Activated naive CD4-positive, alpha-beta T cell treated with anti-CD3 and anti-CD28 coated beads, Interleukin-2, amount 10 ng/mL, durations not matched to agents 7 days and 5 days (primary cell): ENCODE measurements at places on chromosomes 7 and 10.

DNA sequence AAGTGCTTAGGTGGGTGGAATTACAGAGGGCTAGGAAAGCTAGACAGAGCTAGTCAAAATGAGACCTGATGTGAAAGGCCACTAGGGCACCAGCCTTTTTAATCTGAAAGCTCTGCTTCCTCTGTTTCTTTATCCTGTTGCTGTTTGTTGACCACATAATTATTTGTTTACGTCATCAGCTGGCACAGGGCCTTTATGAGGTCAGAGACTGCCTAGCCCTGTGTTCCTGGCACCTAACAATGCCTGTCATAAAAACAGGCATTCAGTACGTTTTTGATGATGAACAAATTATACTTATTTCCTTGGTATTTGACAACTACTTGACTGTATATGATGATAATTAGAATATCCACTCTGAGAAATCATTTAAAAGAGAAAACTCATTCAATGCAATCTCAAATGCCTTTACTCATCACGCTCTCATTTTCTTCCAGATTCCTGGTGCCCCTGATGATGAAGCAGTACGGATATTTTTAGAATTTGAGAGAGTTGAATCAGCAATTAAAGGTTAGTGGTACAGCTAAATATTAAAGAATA, 26.0 kb downstream of the RBM17 start:
- no peak for DNase-seq

GRCh38 chr10:926075-926698, 5.3 kb downstream of the LARP4B start:
- DNase-seq, result no peak

DNA sequence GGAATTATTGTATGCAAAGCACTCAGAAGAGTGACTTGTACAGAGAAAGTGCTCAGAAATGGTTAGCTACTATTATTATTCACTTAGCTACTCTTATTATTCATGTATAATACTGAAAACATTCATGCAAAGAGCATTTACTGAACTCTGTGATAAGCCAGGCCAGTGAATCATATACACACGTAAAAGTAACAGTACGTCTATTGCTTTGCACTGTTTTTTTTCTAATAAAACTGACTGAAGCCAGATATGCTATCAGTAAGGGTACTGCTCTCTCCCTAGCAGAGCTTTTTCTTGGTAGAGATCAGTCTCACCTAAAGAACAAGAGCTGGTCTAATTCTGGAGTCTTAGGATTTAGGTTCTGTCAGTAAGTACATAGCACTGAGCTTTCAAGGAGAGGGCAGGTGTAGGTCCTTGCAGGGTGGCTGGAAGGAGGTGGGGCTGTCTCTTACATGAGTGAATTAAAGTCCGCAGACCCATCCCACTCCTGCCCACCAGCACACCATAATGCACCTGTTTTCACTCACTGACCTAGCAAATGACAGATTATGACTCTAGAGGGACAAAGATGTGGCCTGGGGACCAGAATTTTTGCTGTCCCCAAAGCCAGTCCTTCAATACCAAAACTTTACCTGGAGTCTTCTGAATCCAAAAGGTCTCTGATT, 145.9 kb downstream of the ARID5B start:
- DNase-seq, result no peak

DNA sequence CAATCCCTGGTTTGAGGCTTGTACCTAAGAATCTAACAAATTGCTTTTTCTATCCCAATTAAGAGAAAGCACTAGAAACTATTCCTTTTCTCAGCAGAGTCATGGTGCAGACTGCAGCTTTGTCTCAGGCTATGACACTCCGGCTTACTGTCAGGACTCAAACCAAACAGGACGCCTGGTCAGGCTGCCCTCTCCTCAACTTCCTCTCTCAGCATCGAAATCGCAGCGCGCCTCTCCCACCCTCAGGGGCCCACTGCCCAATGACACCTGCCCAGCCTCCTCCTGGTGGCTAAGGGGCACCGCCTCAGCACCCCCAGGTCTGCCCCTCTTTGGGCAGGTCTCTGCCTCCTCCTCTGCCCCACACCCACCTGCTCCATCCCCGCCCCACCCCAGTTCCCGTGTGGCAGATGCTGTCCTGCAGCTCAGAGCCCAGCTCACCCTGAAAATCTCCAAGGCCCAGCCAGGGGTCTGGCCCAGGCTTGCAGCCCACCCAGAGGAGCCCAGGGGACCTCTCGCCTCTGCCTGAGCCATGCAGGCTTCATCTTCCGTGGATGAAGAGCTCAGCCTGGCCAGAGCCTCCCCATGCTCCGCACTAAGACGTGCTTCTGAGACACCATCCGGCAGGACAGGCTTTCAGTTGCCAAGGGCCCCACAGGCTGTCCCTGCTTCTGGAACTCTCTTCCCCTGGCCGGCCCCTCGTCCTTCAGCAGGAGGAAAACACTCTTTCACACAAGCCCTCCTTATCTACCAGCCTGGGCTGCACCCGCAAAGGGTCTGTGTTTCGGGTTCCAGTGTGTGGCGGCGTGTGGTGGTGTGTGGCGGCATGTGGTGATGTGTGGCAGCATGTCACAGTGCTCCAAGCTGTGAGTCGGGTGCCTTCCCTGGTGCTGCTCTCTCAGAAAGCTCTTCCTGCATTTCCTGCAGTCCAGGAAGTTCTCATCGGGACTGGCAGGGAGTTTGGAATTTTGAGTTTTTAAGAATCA, 16.4 kb upstream of the PTPRN2 start:
- no peak for DNase-seq

DNA sequence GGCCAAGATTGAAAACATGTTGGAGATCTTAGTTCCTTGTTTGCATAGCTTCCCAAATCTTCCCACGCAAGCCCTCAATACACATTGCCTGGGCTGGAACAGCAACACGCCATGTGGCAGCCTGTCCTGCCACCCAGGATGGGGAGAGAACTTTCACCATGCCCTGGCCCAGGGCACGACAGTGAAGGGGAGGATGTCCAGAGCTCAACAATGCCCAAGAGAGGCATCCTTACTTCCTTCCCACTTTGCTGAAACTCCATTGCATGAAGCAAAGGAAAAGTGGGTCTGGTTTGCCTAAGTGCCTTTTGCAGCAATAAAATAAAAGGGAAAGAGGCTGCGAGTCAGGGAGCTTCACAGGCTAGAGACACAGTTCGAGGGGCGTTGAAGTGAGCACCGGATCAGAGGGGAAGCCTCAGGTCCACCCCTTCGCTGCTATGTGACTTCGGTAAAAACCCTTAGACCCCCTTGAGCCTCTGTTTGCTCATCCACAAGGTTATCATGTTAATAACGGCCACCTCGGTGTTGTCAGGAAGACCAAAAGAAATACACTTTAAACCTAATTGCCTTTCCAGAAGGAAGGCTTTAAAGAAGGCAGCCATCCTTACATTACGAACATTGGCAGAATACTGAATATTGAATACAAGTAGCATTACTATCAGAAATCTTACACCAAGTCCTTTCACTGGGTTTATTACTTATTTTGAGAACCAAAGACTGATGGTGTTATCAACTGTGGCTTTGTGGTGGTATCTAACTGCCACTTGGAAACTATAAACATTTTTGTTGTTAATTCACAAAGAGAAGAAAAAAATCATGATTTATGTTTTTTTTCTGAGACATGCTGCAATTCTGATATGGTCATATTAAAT, 133.3 kb downstream of the ICA1 start:
- no peak for DNase-seq

GRCh38 chr7:46626261-46626660, 705.2 kb upstream of the IGFBP3 start:
- no peak for DNase-seq

GRCh38 chr10:69453795-69454194, 2.5 kb downstream of the TSPAN15 start:
- DNase-seq, result no peak

GRCh38 chr10:78354101-78354500, 320.4 kb downstream of the RPS24 start:
- DNase-seq, result no peak
